ENCODE measurements at places on chromosomes 4 and X.

DNA sequence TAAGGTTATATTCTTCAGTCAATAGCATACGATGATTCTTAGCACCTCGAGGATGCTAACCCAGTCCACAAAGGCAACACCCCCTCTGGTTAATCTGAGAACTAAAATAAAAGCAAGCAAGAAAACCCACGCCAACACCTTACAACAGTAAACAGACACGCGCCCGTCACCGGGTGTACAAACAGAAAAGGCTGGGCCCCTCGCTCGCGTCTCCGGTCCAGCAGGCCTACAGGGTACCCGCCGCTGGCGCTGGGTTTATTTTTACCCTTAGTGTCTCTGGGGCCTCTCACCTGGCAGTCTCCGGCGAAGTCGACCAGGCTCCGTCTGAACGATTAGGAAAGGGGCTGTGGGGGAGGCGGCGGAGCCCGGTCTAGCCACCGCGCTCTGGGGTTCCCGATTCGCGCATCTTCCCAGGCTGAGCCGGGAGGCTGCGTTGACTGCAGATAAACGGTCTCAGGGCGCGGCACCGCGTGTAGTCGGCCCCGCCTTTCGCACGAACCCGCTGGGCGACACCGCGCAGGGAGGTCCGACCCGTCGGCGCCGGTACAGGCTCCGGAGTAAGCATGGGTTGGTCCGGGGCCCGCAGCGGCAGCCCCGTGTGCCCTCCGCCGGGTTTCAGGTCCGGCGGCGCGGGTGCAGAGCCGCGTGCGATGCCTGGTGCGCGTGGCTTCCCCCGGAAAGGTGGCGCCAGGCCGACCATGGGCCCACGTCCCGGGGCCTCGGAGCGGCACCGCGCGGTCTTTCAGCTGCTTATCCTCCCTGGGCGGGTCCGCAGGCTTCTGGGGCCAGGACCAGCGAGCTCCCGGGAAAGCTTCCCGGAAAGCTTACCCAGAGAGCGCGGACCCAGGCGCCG is 441 bp downstream of the SLC9B2 start:
- DNase-seq = peak; percentile 62

DNA sequence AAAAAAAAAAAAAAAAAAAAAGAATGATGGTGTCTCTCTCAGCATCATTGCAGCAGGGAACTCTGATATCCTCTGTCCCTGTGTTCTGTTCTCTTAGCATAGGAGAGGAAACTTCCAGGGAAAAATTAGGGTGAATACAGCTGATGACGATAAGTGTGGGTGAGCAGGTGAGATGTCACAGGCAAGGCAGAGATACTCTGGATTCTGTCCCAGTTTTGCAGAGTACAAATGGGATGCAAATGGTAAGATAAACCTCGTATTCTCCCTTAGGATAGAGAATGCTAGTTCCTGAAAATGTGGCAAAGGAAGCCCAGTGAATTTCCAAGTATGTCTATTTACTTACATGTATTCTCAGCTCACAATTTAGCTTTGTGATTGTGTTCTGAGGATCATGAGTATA is 671.6 kb upstream of the BOD1L1 start:
- DNase-seq = no peak

DNA sequence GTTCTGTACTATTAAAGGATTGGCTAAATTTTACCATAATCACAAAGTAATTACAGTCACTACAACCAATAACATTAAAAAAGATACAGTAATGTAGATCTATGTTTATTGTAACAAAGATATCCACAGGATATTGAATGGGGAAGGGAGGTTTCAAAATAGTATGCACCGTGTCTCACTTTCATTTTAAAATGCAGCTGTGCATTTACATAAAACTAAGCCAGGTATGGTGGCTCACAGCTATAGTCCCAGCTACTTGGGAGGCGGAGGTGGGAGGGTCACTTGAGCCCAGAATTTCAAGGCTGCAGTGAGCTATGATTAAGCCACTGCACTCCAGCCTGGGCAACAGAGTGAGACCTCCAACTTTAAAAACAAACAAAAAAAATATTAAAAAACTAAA is 8.5 kb downstream of the SRP72 start:
- no peak for DNase-seq

DNA sequence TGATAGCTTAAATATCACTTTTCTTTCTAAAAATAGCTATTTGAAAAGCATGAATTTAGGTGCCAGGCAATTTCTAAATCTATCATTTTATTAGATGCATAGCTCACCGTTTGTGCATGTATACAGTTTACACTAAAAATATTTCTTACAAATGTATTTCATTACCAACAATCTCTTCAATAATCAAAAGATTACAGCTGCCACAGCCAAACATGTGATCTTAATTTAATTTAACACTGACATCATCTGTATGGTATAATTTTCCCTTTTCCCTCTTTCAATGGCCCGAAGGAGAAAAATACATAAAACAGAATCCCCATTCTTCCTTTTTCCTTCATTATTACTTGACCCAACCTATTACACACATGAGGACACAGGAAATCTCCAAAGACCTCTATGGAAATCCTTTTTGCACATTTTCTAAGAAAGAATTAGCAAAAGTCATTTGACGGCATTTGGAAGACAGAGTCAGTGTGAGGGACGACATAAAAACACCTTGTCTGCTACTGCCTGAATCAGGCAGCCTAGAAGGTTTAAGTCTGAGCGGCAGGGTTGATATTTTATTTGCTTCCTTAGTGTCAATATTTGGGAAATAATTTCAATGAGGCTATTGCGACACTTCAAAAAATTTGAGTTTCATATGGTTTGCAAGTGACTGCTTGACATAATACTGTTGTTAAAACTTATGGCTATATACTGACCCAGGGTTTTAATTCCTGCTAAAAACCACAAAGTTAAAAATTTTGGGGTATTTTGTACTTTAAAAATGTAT is 111.2 kb downstream of the TTC29 start:
- no peak for DNase-seq

DNA sequence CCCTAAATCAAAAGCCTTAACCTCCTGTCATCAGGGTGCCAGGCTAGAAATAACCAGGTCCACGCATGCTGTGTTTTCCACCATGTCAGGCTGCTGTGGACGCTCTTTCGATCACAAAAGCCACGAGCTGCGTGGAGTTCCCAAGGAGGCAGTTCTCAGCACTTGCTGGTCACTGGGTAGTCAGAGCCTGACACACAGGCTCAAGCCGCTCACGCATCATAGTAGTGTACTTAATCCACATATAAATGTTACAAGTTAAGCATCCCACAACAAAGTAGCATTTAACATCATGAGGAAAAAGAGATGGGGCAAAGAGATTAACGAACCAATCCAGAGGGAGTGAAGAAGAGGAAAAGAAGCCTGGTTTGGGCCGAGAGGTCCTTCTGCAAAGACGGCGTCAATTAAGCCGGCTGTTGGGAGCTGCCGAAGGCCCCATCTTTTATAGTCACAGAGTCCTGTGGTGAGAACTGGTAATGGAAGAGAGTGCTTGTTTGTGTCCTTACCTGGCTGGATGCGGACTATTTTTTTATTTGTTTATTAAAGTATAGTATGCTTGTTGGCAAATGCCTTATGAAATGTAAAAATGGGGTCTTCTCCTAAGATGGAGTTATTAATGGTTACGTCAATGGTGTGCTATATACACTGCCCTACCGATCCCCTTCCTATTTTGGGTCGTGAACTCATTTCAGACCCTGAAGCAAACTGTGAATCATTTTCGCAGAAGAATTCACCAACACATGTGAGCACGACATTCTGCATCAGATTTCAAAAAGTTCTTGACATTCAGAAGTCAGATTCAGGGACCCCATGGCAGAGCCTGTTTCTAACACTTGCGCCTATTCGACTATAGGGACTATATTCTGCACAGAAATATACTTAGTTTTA is 675 bp downstream of the PRIMPOL start:
- DNase-seq = no peak

GRCh38 chr4:76947369-76947768 is 2.2 kb upstream of the SEPTIN11 start:
- DNase-seq = no peak

DNA sequence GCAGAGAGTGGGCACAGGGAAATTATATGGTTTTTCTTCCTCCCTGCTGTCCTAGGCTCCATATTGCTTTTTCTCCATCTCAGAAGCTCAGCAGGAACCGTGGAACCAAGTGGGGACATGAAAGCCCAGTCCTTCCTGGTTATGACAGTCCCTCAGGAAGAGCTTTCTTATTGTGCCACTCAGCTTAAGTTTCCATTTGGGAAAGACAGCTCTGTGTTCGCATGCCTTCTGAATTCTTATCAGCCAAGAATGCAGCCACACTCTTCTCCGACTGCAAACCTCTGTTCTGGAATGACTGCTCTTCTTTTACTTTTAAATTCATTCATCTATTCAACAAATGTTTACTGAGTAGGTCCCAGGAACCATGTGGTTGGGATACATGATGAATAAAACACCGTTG is 58.0 kb upstream of the PPARGC1A start:
- no peak for DNase-seq

DNA sequence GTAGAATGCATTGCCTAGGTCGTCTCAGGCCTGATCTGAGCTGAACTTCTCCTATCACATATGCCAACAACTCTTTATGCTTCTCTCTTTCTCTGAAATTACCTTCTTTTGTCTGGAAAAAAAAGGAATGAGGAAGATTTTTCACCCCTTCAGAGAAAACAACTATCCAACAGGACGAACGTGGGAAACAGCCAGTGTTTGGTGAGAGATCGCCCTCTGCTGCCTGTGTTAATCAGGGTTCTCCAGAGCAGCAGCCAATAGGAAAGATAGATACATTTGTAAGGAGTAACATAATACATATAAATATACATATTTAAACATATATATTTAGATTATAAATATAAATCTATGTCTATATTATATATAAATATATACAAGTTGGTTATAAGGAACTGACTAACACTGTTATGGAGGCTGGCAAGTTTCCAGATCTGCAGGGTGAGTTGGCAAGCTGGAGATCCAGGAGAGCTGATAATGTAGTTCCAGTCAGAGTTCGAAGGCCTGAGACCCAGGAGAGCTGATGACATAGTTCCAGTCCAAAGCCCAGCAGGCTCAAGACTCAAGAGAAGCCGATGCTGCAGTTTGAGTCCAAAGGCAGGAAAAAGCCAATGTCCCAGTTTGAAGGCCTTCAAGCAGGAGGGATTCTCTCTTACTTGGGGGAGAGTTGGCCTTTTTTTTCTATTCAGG is 13.3 kb downstream of the CETN2 start:
- DNase-seq = peak; percentile 12

DNA sequence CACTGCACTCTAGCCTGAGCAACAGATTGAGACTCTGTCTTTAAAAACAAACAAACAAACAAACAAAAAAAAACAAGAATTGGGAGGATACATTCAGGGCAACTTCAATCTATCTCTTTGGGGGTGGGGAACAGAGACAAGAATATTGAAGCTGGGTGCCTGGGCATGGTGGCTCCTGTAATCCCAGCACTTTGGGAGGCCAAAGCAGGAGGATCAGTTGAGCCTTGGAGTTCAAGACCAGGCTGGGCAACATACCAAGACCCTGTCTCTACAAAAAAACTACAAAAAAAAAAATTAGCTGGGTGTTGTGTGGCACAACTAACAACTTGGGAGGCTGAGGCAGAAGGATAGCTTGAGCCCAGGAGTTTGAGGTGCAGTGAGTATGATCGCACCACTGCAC is 1.2 kb downstream of the LETM1 start:
- DNase-seq = no peak

- no peak for DNase-seq
These were observed 471.7 kb downstream of the GASK1B start for GRCh38 chr4:157700898-157701694.

DNA sequence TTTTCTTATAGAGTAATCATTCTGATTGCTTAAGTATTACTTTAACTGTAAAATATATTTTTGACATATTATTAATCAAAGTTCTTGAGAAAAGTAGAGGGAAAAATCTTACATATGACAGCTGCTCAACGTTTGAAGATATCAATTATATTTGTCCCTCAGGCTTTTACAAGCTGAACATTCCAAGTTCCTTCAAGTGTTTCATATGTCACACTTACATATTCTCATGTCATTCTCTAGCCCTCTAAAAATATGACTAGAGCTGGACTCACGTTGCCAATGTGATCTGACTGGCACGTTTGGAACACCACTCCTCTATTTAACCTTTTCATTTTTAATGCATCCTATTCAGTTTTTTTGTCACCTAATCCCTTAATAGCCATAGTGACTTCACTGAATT is 492.9 kb downstream of the PCDH18 start:
- no peak for DNase-seq

DNA sequence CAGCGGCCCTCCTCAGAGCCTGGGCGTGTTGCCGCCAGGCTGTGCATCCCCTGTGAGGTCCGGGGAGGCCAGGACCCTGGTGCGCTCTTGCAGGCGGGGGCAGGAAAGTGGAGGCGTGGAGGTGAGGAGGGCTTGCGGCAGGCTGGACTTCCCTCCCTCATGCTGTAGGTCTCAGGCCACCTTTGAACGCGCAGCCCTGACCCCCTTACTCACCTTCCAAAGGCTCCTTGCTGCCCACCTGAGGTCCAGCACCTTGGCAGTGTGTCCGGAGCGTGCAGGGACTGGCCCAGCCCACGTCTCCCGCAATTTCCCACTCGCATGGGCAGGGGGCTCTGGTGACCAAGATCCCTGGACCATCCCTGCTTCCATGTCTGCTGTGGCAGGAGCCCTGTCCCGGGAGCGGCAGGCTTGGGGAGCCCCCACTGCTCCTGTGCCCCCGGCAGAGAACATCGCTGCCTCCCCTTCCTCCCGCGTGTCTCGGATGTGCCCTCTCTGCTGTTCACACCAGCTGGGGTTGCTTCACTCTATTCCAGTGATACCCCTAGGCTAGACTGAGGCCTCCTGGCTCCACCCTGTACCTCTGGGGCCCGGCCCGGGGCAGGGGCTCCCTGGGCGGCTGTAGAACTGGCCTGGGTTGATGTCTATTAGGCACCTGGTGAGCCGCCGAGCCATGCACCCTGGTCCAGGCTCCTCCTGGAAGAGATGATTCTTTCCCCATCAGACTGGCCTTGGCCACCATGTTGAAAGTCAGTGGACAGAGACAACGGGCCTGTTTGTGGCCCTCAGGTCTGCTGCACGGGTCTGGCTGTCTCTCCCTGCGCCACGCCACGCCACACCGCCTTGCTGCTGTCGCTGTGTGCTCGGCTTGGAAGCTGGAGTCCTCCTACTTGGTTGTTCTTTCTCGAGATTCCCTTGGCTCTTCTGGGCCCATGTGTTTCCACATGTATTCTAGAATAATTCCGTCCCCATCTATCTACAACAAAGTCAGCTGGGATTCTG is 95.4 kb upstream of the ADRA2C start:
- DNase-seq = no peak

DNA sequence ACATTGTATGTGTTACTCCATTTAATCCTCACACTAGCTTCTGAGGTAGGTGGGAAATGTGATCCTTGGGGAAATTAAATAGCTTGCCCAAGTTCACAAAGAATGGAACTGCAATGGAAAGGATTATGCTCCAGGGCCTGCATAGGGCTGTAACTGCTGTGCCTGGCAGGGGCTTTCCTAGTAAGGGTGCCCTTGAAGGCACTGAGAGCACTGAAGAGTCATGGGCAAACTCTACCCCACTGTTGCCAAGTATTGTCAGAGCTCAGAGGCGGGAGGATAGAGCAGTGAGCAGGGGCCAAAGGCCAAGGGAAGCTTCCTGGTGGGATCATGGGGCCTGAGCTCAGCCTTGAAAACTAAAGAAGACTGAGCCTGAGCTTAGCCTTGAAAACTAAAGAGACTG is 133.0 kb upstream of the NALF2 start:
- DNase-seq = no peak
